ENCODE measurements at places on chromosomes 3 and 15.

- peak; percentile 54 for DNase-seq
Observed at GRCh38 chr15:31327669-31328427, 1.2 kb downstream of the KLF13 start.

GRCh38 chr15:59662260-59662659 is 4.9 kb upstream of the GTF2A2 start:
- DNase-seq = no peak

DNA sequence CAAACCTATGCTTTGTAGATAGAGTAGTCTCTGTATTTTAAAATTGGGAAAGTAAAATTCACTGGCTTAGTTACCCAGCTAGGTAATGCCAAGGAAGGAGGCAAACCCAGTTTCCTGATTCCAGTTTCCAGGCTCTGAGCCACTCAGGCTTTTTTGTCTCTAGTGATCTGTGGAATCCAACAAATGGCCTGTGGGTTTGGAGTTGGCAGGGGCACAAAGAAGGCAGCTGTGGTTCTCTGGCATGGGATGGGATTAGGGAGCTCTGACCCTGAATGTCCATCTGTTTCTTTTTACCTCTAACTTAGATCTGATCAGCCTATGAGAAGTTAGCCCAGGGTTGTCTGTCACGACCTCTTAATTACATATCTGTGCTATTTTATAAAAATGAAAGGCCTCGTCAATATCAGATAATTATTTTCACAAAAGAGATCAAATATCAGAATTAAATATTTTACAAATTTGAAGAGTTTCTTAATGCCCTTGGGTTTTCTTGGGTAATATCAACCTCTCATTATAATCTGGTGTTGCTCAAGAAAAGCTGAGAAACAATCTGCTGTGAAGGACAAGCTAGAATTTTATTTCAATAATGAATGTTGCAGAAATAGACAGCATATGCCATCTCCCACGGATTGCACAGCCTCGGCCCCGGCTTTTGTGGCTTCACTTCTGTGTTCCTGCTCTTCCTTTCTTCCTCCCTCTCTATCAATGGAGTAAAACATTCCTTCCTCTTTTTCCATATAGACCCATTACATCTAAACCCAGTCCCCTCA is 63.7 kb upstream of the DAZL start:
- no peak for DNase-seq

DNA sequence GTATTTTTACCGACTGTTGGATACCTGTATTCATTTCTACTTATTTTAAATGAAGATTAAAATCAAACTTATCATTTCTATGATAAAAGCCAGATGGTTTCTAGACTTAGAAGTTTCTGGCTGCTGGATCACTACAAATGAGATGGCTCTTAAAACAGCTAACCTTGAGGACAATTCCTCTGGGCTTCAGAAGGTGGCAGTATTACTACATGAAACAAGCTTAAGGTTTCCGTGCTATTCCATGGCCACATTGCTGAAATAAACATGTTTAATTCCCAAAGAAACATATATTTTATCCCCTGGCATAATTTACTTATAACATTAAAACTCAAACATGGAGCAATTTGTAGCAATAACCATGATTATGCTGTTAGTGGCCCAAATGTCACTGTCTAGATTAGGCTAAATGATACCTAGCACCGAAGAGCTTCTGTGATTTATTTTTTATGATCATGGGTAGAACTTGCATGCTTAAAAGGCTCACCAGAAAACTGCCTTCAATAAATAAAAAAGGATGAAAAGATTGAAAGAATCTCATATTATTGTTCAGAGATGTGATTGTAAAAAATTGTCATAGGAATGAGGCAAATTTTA is 204.0 kb upstream of the NANOGP8 start:
- DNase-seq = no peak

- no peak for DNase-seq
Observed at GRCh38 chr15:44087578-44088465, 107.2 kb downstream of the FRMD5 start.

GRCh38 chr3:59601486-59601885 is 551.7 kb upstream of the CFAP20DC start:
- no peak for DNase-seq

GRCh38 chr3:69082805-69083204 is 1.9 kb upstream of the ARL6IP5 start:
- DNase-seq = peak; percentile 27

DNA sequence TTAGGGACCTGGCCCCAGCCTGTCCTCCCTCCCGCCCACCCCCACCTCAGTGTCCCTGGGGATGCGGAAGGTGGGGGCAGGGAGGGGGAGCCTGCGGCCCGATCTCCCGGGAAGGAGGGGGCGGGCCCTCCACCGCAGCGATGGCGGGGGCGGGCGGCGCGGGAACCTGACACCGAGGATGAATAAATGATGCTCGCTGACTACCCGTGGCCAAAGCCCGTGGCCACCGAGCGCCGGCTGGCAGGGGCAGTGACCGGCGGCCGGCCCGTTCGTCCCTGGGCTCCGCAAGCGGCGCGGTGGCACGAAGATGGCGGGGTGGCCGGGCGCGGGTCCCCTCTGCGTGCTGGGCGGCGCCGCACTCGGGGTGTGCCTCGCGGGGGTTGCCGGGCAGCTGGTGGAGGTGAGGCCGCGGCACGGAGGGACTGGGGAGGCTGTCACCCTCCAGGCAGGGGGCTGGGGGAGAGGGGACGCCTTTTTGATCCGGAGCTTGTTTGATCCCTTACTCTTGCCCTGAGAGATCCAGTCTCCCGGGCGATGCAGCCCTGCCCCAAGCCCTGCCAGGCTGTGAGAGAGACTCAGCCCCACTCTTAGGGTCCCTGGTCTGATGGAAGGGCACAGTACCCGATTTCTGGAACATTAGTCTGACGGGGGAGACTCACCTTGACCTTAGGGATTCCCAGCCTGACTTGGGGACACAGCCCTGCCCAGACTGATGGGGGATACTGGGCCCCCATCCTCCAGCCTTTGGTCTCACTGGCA is at the start of gene TMIE:
TMIE (plus strand) TSS at position 212 of the 759 bp plus-strand sequence; CDS start at position 308, 96 bp downstream.
- no peak for DNase-seq

DNA sequence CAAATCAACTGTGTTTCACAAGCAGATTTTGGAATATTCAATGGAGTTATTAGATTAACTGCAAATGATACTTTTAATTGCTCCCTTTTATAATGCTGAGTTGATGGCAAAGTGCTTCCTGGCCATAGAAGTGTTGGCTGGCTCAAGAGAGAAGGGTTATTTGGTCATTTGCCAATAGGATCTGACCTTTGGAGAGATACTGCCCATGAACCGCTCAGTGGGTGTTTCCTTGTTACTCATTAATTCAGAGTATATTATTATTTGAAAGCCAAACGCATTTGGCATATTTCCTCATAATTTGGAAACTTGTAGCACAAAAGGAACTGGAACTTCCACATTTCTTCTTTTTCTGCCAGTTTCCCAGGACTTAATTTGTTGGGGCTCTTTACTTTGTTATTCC is 234.7 kb downstream of the CDIN1 start:
- DNase-seq = no peak

- DNase-seq = no peak
Observed at GRCh38 chr3:170040418-170040817, 2.6 kb downstream of the GPR160 start.

- DNase-seq = no peak
Observed at GRCh38 chr3:114823061-114823460, 324.0 kb downstream of the ZBTB20 start.

- peak; percentile 60 for DNase-seq
Observed at GRCh38 chr15:38354315-38354929, 99.5 kb upstream of the FAM98B start.

DNA sequence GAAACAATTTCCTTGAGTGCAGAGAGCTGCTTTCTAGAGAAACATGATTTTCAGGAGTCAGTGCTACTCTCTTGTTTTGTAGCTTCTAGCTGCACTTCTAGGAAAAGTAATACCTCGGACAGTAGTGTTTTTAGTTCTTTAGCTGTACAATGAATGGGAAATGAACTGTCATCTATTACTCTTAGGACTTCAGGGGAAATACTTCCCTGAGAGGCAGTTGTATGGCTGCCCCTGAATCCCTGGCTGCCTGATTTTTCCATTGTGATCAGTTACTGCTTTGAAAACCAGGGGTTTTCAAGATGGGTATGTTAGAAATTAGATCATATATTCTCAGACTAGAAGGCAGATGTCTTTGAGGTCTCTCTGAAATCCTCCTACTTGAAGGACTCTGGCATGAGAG is 200.3 kb upstream of the SEMA6D start:
- DNase-seq = no peak

GRCh38 chr3:141372656-141373055 is 4.4 kb downstream of the ZBTB38 start:
- DNase-seq = no peak

GRCh38 chr3:166447513-166447912 is 610.3 kb upstream of the BCHE start:
- DNase-seq = no peak

- DNase-seq = no peak
Observed at GRCh38 chr3:184540777-184541681, 20.6 kb upstream of the EPHB3 start.

GRCh38 chr3:481680-482079 is 285.1 kb downstream of the CHL1 start:
- DNase-seq = no peak

- DNase-seq = no peak
Observed at GRCh38 chr3:32973982-32974381, 22.5 kb downstream of the CCR4 start.

DNA sequence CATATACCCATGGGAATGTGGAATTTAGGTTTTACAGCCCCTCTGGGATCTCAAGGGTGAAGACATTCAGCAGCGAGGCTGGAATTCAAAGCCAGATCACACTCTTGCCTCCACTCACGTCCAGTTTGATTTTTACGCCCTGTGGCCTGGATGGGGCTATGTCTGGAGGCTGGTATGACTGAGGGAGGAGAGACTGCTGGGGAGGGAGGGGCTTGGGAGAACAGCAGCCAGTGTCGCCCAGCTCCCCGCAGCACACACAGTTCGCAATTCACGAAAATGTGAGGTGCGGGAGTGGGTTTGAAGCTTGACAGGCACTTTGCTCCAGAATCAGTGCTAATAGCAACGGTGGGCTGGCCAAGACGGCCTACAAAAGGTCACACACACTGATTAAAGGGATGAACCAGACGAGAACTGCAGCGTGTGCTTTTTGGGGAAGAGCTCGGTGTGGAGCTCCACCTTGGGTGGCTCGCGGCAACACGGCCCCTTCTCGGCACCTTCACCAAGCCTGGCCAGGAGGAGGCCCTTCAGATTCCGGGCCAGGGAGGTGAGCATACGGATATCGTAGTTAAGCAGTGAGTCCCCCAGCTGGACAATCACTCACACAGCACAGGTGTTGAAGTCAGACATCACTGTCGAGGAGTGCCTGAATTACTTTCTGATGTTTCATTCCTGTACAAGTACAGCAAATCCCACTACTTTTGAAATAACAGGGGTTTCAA is 16.4 kb downstream of the EHD4 start:
- DNase-seq = no peak

- no peak for DNase-seq
Observed at GRCh38 chr3:159128628-159129027, 326.8 kb downstream of the MFSD1 start.

- peak; percentile 80 for DNase-seq
Observed at GRCh38 chr3:181326637-181327223, 337.2 kb upstream of the DNAJC19 start.

- DNase-seq = no peak
Observed at GRCh38 chr3:155736381-155736780, 8.5 kb downstream of the PLCH1 start.

DNA sequence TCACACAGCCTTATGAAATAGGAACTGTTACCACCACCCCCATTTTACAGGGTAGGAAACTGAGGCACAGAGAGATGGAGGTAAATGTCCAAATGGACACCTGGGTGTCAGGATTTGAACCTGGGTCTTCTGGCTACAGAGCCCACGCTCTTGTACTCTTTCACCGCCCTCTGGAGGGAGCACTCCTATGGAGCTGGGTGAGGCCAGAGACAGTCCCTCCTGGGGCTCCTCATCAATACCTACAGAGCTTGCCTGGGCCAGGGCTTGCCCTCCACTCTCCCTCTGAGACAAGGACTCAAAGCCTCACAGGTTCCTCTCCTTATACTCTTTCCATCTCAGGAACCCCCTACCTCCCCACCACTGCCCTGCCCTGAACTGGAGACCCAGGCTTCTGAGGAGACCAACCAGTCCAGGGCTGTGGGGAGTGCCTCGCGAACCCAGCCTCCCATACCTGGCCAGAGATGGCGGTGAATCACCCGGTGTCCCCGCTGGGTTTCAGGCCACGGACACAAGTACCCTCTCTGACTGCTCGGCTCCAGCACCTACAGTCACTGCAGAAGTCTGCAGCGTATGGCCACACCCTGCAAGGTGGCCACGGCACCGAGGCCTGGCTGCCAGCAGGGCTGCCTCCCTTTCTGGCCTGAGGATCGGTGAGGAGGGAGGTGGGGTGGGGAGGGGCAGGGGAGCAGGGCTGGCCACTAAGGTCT is 22.1 kb upstream of the ATP2B2 start:
- DNase-seq = no peak

DNA sequence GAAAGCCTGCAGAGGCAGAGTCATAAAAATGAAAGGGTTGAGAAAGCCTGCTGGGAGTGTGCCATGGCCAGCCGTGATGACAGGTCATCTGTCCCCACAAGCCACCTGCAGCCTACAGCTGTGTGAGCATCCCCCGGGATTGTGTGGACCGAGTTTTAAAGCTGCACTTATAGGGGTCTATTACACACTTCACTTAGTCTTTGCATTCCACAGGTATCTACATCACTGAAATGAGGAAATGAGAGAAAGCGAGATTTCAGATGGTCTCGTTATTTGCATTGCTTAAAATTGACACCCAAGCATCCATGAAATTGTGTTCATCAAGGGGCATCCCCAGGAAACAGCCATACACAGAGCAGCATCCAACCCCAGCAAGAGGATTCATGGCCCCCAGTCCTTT is 137.6 kb upstream of the TRIM42 start:
- DNase-seq = no peak

DNA sequence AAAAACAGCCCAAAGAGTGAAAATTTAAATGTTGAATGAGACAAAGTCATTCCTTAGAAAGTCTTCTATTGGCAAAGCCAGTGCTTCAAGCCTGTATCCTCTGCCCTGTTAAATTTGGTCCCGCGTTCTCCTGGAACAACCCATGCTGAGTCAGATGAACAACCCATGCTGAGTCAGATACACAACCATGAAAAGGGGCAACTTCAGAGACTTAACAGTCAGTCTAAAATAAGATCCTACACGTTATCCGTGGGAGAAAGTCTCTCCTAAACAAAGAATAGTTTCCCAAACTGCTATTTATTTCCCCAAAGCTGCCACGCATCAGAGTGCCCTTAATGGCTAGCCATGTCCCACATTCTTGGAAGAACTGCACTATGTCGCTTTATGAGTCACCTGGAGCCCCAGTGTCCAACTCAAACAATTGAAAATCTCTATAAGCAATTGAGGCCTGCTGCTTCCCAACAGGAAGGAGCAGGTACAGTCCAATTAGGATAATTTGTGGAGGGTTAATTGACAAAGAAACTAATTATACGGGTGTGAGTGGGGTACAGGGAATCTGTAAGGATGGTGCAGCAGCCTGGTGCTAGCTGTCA is 66.1 kb downstream of the WHAMM start:
- DNase-seq = no peak

DNA sequence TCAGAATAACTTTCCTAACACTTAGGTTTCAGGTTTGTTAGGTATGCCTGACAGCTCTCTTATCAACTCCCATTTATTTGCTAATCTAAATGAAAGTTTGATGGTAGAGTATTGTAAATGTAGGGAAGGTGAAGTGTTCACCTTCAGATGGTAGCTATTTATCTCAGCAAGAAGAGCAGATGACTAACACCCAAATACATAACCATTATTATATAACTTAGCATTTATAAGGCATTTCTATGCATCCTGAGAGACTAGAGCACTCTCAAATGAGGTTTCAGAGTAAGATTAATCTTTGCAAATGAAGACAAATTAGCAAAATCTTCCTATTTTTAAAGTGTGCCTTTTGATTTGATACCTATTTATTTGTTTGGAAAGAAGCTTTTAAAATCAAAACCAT is 143.8 kb downstream of the IGF1R start:
- DNase-seq = no peak

Data from hippocampal formation (tissue), 2 donors.